ENCODE measurements at places on chromosomes 7 and 10.

GRCh38 chr10:124575107-124576035 is 113.7 kb downstream of the LHPP start:
- H3K27me3 ChIP-seq = no peaks in the 10 kb centered on the region
- no peaks in the 10 kb centered on the region for H3K36me3 ChIP-seq
- no peak overlapping the region for H3K27ac ChIP-seq
- no peaks in the 10 kb centered on the region for H3K4me1 ChIP-seq
- DNase-seq = no peak

DNA sequence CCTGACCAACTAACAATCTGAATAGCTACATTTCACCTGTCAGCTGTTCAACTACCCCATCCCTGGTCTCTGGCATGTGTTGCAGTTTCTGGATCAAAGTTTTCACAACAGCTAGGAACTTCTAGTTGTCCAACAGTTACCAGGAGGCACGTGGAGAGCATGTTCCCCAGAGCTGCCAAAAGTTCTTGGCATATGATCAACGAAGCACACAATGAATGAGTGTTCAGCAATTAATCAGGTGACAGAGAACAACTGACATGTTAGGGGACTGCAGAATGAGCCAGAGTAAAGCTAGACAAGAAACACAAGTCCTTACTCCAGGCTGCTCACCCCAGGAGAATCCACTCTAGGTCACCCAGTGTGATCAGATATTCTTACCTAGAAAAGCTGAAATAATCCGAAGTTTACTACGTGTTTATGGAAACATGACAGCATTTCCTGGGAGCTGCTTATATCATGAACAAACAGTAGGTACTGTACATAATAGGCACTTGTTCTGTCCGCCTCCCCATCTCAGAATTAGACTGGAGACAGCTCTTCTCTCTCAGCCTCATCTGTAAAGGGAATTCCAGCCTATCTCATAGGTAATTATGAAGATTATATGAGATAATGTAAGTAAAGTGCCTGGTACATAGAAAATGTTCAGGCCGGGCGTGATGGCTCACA is 50.6 kb downstream of the ZNF438 start:
- H3K27ac ChIP-seq = no peak overlapping the region
- no peak overlapping the region for H3K4me3 ChIP-seq
- no peaks in the 10 kb centered on the region for H3K4me1 ChIP-seq
- H3K27me3 ChIP-seq = no peaks in the 10 kb centered on the region
- no peak for DNase-seq
- no peaks in the 10 kb centered on the region for H3K36me3 ChIP-seq

DNA sequence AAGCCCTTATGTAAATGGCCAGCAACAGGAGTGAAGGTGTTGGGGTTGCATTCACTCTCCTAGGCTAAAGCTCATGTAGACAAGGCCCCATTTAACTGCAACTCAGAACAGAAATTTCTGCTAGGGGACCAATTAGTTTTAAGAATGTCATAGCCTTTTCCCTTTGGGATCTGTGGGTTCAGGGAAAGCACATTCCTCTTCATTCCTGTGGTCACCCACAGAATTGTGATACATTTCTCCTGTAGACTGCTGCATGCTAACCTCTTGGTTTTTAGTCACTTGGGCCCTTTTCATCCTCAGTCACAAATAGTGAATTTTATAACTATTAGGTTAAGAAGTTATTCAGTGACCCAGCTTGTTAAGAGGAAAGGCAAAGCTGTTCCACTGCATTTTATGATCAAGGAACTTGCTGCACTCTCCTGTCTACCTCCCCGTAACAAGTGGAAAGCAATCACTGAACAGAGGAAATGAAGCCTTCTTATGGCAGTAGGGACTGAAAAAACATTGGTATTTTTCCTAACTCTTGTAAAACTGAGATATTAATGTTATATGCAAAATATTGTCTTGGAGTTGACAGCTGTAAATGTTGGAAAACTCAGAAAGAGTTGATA is 124.9 kb downstream of the SND1 start:
- no peak overlapping the region for H3K27ac ChIP-seq
- no peaks in the 10 kb centered on the region for H3K27me3 ChIP-seq
- no peaks in the 10 kb centered on the region for H3K36me3 ChIP-seq
- DNase-seq = no peak

GRCh38 chr10:109104806-109105205 is 818.5 kb downstream of the XPNPEP1 start:
- no peaks in the 10 kb centered on the region for H3K27me3 ChIP-seq
- no peaks in the 10 kb centered on the region for H3K4me1 ChIP-seq
- no peaks in the 10 kb centered on the region for H3K36me3 ChIP-seq
- DNase-seq = no peak

DNA sequence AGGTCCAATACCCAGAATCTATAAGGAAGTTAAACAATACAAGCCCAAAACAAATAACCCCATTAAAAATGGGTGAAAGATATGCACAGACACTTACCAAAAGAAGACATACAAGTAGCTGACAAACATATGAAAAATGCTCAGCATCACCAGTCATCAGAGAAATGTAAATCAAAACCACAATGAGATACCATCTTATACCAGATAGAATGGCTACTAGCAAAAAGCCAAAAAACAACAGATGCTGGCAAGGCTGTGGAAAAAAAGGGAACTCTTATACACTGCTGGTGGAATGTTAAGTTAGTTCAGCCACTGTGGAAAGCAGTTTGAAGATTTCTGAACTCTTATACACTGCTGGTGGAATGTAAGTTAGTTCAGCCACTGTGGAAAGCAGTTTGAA is 331.1 kb downstream of the KIF20B start:
- H3K4me1 ChIP-seq = no peaks in the 10 kb centered on the region
- H3K27ac ChIP-seq = no peak overlapping the region
- no peaks in the 10 kb centered on the region for H3K27me3 ChIP-seq
- DNase-seq = no peak
- H3K4me3 ChIP-seq = no peak overlapping the region

- DNase-seq = no peak
- no peaks in the 10 kb centered on the region for H3K27me3 ChIP-seq
- no peak overlapping the region for H3K27ac ChIP-seq
- H3K4me3 ChIP-seq = no peak overlapping the region
These were observed 25.8 kb downstream of the FBXL13 start for GRCh38 chr7:103048833-103049232.

- no peaks in the 10 kb centered on the region for H3K4me1 ChIP-seq
- no peak overlapping the region for H3K27ac ChIP-seq
- no peaks in the 10 kb centered on the region for H3K36me3 ChIP-seq
- H3K27me3 ChIP-seq = no peaks in the 10 kb centered on the region
These were observed 322.4 kb upstream of the GHITM start for GRCh38 chr10:83816942-83817341.

DNA sequence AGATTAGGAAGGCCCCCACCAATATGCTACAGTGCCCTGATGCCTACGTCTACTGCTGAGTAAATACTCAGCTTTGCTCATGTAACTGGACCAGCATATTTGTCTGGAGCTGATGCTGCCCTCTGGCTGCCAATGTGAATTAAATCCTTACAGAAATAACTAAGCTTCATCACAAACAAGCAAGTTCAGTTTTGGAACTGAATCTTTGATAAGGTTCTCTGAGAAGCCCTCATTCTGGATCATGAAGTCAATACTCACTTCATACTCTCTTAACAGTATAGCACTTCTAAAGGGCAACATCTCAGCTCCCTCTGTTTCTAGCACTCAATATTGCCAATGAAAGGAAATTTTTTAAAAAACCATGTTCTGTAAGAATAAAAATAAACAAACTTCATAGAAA is 246.7 kb downstream of the ETV1 start:
- no peak for DNase-seq
- H3K27ac ChIP-seq = no peak overlapping the region
- no peaks in the 10 kb centered on the region for H3K27me3 ChIP-seq
- no peaks in the 10 kb centered on the region for H3K4me1 ChIP-seq
- no peak overlapping the region for H3K4me3 ChIP-seq

DNA sequence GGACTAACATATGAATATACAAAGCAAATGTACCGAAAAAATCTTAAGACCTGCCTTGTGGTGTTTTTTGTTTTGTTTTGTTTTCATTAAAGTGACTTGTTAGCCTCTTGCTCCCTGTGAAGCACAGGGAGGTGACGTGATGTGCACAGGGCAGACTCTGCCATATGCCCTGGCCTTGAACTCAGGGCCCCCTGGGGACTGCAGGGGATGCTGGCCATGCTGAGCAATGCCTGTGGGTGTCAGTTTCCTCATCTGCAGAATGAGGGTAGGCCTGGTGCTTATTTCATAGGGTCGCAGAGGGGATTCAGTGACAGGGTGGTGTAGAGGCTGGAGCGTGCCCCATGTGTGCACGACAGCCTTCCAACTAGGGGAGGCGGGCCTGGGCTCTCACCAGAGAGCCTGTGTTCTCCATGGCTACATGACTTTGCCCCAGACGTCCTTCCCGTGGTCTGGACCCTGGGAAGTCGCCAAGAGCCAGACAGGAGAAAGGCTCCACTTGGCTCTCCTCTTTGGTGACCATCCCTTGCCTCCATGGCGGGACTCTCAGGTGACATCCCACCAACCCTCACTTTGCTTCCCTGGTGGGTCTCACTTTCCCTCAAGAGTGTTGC is 14.5 kb downstream of the EGFR start:
- no peaks in the 10 kb centered on the region for H3K4me1 ChIP-seq
- no peaks in the 10 kb centered on the region for H3K36me3 ChIP-seq
- no peak overlapping the region for H3K27ac ChIP-seq
- no peaks in the 10 kb centered on the region for H3K27me3 ChIP-seq

DNA sequence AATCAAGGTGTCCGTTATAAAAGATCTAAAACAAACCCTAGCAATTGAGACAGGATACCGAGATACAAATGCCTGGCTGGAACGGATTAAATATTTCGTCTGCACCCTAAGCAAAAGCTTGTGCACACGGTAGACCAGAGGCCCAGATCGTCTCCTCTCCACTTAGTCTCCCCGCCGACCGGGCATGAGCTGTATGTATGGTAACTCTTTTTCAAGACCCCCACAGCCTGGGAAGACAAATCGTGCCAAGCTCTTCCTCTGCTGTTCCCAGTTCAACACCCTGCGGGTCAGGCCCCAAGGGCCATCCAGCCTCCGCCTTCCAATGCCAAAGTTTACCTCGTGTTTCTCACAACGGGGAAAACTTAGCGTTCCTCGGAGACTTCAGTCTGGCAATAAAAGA is 285.7 kb upstream of the GALNT17 start:
- H3K4me1 ChIP-seq = no peaks in the 10 kb centered on the region
- no peak for DNase-seq
- no peaks in the 10 kb centered on the region for H3K27me3 ChIP-seq
- no peak overlapping the region for H3K27ac ChIP-seq
- no peaks in the 10 kb centered on the region for H3K36me3 ChIP-seq

- no peaks in the 10 kb centered on the region for H3K36me3 ChIP-seq
- no peak overlapping the region for H3K27ac ChIP-seq
- no peak for DNase-seq
- no peaks in the 10 kb centered on the region for H3K27me3 ChIP-seq
- H3K4me1 ChIP-seq = no peaks in the 10 kb centered on the region
- no peak overlapping the region for H3K4me3 ChIP-seq
These were observed 161.1 kb upstream of the RHEB start for GRCh38 chr7:151680810-151681209.

GRCh38 chr10:74704629-74705357 is 121.6 kb upstream of the KAT6B start:
- no peak for DNase-seq
- H3K4me1 ChIP-seq = no peaks in the 10 kb centered on the region
- no peaks in the 10 kb centered on the region for H3K27me3 ChIP-seq
- H3K27ac ChIP-seq = no peak overlapping the region
- H3K36me3 ChIP-seq = no peaks in the 10 kb centered on the region

GRCh38 chr10:99685597-99685967 is 26.3 kb downstream of the ENTPD7 start:
- H3K27me3 ChIP-seq = no peaks in the 10 kb centered on the region
- H3K27ac ChIP-seq = no peak overlapping the region
- H3K4me1 ChIP-seq = no peaks in the 10 kb centered on the region
- H3K4me3 ChIP-seq = no peak overlapping the region
- DNase-seq = no peak
- H3K36me3 ChIP-seq = no peaks in the 10 kb centered on the region

DNA sequence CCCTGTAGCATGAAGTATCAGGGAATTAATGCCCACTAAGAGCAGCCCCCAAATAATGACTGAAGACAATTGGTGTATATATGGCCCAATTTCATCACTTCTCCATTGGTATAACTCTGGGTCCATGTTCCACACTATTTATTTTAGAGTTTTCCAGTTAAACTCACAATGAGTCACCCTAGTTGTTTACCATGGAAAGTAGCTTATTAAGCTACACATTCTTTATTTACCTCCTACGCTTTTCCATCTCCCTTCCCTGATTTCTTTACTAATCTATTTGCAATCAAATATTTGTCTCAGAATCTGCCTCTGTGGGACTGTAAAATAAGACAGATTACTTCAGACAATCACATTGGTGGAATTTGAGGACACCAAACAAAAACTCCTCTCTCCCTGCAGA is 655.6 kb downstream of the SORCS1 start:
- H3K4me1 ChIP-seq = no peaks in the 10 kb centered on the region
- H3K36me3 ChIP-seq = no peaks in the 10 kb centered on the region
- no peaks in the 10 kb centered on the region for H3K27me3 ChIP-seq
- no peak overlapping the region for H3K27ac ChIP-seq
- H3K4me3 ChIP-seq = no peak overlapping the region

DNA sequence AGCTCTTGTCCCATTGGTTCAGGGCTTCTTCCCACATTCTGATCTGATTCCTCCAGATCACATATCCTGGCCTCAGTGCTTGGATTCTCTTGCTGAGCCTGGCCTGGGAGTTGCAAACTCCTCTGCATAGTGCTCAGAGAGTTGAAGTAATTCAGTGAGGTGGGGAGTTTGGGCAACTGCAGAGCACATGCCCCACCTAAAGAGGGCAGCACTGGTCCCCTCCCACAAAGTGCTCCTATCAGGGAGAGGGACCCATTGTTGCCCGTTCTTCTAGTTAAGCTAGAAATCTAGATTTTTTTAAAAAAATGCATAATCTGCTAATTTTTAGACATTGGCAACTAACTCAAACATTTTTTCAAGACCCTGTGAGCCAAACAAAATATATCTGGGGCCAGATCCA is 45.1 kb downstream of the CHN2 start:
- peaks cover 3% of the 10 kb centered on the region for H3K4me1 ChIP-seq
- no peaks in the 10 kb centered on the region for H3K36me3 ChIP-seq
- H3K4me3 ChIP-seq = no peak overlapping the region
- H3K27me3 ChIP-seq = no peaks in the 10 kb centered on the region
- H3K27ac ChIP-seq = no peak overlapping the region

GRCh38 chr10:78862328-78862640 is 206.5 kb upstream of the ZMIZ1 start:
- no peaks in the 10 kb centered on the region for H3K36me3 ChIP-seq
- H3K27ac ChIP-seq = no peak overlapping the region
- H3K27me3 ChIP-seq = 0 out of 2 replicates have a peak, but pooled peaks cover 2% of the 10 kb centered on the region
- no peaks in the 10 kb centered on the region for H3K4me1 ChIP-seq

GRCh38 chr7:106393564-106394251 is 108.9 kb upstream of the NAMPT start:
- H3K4me3 ChIP-seq = no peak overlapping the region
- no peaks in the 10 kb centered on the region for H3K4me1 ChIP-seq
- no peaks in the 10 kb centered on the region for H3K27me3 ChIP-seq

DNA sequence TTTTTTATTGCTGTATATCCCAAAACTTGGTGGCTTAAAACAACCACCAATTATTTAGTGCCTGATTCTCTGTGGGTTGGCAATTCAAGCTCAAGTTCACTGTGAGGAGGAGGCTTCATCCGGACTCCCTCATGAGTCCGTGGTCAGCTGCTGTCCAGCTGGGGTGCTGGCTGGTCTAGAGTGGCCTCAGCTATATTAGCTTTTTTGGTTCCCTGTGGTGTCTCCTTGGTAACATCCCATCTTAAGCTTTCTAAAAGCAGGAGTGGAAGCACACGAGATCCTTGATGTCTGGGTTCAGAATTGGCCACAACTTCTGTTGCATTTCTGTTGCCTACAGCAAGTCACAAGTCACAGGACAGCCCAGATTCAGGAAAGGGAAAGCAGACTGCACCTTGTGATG is 536.5 kb upstream of the FZD8 start:
- no peaks in the 10 kb centered on the region for H3K4me1 ChIP-seq
- DNase-seq = no peak
- no peak overlapping the region for H3K27ac ChIP-seq
- no peaks in the 10 kb centered on the region for H3K27me3 ChIP-seq
